A549 treated with Hydrocortisone at 1 μM for 4 hours (cell line): ENCODE measurements at places on chromosomes 3 and 15. TPM values are rescaled to one million over a fixed set of nuclear protein-coding genes. Genes with fewer than 3 reads are reported as not detected.

RASSF1 gene
- 16.8 to 20.2 TPM (median 19.1 TPM) in 5 replicates for total RNA-seq

TEX55 gene
- total RNA-seq: not detected in 5 replicates

HTR3E gene
- total RNA-seq: not detected in 5 replicates

CTXN2 gene
- 0.03 to 0.07 TPM in 2 of 5 replicates, not detected in the others for total RNA-seq

DGKG gene
- 7.0 to 13.9 TPM (median 7.2 TPM) in 5 replicates for total RNA-seq

XIRP1 gene
- 0.10 to 0.16 TPM (median 0.14 TPM) in 5 replicates for total RNA-seq

ISL2 gene
- total RNA-seq: 2.9 to 4.3 TPM (median 3.8 TPM) in 5 replicates

LRRIQ4 gene
- total RNA-seq: not detected in 5 replicates

CHRNA5 gene
- total RNA-seq: 29.7 to 34.6 TPM (median 32.5 TPM) in 5 replicates

GPR156 gene
- total RNA-seq: 0.24 to 0.49 TPM (median 0.36 TPM) in 5 replicates

SENP8 gene
- 2.1 to 2.5 TPM (median 2.3 TPM) in 5 replicates for total RNA-seq

RAB6B gene
- 2.0 to 3.6 TPM (median 2.1 TPM) in 5 replicates for total RNA-seq

NR1I2 gene
- total RNA-seq: not detected in 5 replicates

NBEAL2 gene
- total RNA-seq: 53.9 to 81.1 TPM (median 77.0 TPM) in 5 replicates

FETUB gene
- 0.12 to 0.34 TPM (median 0.15 TPM) in 3 of 5 replicates, not detected in the others for total RNA-seq

LPCAT4 gene
- total RNA-seq: 50.2 to 65.1 TPM (median 59.4 TPM) in 5 replicates

P2RY14 gene
- not detected in 5 replicates for total RNA-seq

CIDEC gene
- 61.6 to 88.8 TPM (median 71.7 TPM) in 5 replicates for total RNA-seq

MYL3 gene
- total RNA-seq: 0.14 to 0.21 TPM (median 0.17 TPM) in 4 of 5 replicates, not detected in the other

ZNF609 gene
- total RNA-seq: 15.4 to 27.3 TPM (median 21.1 TPM) in 5 replicates

MYO5C gene
- 5.5 to 7.5 TPM (median 6.4 TPM) in 5 replicates for total RNA-seq

SLCO2A1 gene
- total RNA-seq: 0.07 to 0.24 TPM (median 0.23 TPM) in 5 replicates

STRA6 gene
- 61.8 to 83.1 TPM (median 71.9 TPM) in 5 replicates for total RNA-seq

HES1 gene
- 8.7 to 14.2 TPM (median 11.5 TPM) in 5 replicates for total RNA-seq

ANKRD34C gene
- total RNA-seq: not detected in 5 replicates

ITIH3 gene
- 0.06 to 0.21 TPM (median 0.18 TPM) in 3 of 5 replicates, not detected in the others for total RNA-seq

HERC2 gene
- total RNA-seq: 43.0 to 48.4 TPM (median 47.2 TPM) in 5 replicates

FSTL1 gene
- 42.8 to 79.0 TPM (median 67.5 TPM) in 5 replicates for total RNA-seq

PTX3 gene
- total RNA-seq: 0.78 to 1.8 TPM (median 1.4 TPM) in 5 replicates

VEPH1 gene
- 0.25 to 0.70 TPM (median 0.51 TPM) in 5 replicates for total RNA-seq

CSPG5 gene
- 0.84 to 1.1 TPM (median 1.1 TPM) in 5 replicates for total RNA-seq

XYLB gene
- total RNA-seq: 3.2 to 4.9 TPM (median 3.6 TPM) in 5 replicates

NPAP1 gene
- not detected in 5 replicates for total RNA-seq

CCDC54 gene
- not detected in 5 replicates for total RNA-seq

TRIM42 gene
- not detected in 5 replicates for total RNA-seq

ZNF662 gene
- total RNA-seq: not detected in 5 replicates

CHRM5 gene
- 0.02 to 0.05 TPM (median 0.03 TPM) in 3 of 5 replicates, not detected in the others for total RNA-seq

OIP5 gene
- total RNA-seq: 13.0 to 13.8 TPM (median 13.1 TPM) in 5 replicates
